Activated T-cell treated with anti-CD3 and anti-CD28 coated beads for 48 hours (primary cell): ENCODE measurements at places on chromosomes 16 and 17.

DNA sequence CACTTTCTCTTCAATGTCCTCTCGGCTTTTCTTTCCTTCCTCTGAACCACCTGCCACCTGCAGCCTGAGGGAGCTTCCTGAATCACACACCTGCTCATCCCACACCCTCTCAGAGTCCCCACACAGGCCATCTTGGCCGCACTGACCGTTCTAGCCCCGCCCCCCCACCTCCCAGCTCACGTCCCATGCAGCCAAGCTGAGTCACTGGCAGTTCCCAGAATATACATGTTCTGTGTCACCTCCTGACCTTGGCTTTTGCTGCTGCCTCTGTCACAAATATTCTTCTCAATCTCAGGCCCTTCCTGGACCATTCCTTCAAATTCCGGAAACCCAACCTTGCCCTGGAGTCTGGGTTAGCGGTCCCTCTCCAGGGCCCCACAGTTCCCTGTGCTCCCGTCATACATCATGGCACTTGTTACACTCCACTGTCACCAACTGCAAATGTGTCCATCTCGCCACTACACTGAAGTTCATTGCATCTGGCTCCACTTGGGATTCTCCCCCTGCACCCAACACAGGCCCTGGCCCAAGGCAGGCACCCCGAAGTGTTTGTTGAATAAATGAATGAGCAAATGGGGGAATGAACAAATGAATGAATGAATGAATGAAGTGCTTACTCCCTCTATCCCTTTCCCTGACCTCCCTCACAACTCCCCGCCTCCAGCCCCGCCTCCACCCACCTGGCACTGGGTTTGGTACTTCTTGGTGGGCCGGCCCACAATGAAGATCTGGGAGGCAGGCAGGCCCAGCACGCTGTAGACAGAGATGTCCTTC lies 12.8 kb downstream of the PIMREG start:
- DNase-seq, result no peak

- DNase-seq, result no peak
These were observed 847.3 kb upstream of the CDH8 start for GRCh38 chr16:62883509-62883908.

GRCh38 chr16:84656649-84657048 lies 8.3 kb downstream of the KLHL36 start:
- DNase-seq, result no peak

GRCh38 chr17:27268394-27269085 lies 25.4 kb upstream of the WSB1 start:
- no peak for DNase-seq

DNA sequence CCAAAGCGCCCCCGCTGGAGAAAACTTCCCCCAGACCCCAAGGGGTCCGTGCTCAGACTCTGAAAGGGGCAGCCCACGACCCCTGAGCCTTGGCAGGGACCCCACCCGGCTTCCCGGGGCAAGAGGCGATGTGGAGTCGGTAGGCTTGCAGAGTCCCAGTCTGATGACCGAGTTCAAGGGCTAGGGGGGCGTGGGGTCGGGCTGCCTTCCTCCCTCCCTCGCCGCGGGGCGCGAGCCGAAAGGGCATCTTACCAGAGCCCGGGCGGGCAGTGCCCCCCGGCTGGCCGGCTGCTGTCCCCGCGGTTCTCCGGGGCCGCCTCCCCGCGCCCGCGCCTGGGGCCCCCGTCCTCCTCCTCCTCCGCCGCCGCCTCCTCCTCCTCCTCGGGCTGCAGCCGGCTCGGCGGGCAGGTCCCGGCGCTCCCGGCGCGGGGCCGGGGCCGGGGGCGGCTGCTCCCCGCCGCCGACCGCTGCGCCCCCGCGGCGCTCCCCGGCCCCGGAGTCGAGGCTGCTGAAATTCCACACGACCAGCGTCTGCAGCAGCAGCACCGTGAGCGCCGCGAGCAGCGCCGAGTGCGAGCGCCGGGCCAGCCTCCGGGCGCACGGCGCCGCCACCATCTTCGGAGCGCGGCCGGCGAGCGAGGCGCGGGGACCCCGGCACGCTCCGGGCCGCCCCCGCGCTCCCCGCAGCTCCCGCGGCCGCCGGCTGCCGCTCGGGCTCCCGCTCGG lies 415 bp downstream of the XYLT1 start:
- DNase-seq, result peak; percentile 17

DNA sequence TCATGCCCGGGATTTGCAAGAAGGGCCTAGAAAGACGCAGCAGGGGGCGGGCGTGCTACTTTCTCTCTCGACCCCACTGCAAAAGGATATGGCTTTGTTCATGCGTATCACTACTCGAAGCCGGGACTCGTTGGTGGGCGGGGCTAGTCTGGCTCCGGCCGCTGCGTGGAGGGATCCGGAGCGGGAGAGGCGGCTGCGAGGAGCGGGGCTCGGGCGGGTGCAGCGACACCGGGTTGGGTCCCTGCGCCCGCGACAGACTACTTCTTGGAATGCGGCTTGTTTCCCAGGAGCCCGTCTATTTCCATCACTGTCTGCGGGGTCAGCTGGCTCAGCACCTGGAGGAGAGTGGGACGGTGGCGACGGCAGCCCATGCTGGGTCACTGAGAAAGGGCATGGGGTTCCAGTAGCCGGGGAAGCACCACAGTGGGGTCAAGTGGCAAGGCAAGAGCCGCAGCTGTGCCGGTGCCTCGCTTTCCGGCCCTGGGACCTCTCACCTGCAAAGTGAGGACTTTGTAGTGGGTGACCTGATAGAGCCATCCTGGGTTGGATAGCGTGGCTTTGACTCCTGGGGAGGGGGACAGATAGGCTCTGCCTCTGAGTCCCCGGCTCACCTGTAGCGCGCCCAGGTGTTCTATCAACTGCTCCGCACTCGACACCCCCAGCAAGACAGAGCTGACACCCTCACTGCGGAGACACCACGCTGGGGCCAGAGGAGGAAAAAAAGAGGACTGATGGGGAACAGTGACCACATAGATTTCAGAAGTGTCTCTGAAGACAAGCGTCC lies 6.6 kb downstream of the KCNAB3 start:
- DNase-seq, result peak; percentile 77
